ENCODE measurements at places on chromosomes 13 and 19.

GRCh38 chr19:11552666-11553372 lies 6.2 kb downstream of the ELOF1 start:
- no peak for DNase-seq

DNA sequence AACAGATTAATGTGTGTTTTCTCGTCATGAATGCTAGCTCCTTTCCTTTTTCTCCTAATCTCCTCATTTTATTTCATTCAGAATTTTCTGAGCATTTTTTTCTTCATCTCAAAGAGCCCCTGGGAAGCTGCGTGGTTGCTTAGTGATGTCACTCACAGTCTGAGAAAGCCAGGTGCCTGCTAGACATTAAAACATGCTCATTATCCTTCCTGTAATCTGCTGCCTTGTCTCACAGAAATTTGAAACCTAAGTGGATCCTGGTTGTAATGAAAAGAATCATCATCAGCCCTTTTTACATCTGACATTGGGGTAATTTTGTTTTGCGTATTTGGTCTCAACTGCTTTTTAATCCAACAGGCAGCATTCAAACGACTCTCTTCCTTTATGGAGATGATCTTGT lies 108.2 kb upstream of the RNF113B start:
- no peak for DNase-seq

- no peak for DNase-seq
Observed at GRCh38 chr13:109336730-109337129, 449.7 kb downstream of the IRS2 start.

GRCh38 chr13:32645854-32646253 lies 59.6 kb downstream of the PDS5B start:
- DNase-seq = peak; percentile 17

GRCh38 chr13:113963376-113963775 lies 10.5 kb downstream of the C13orf46 start:
- no peak for DNase-seq

- DNase-seq = no peak
Observed at GRCh38 chr13:51682686-51683085, 98.4 kb downstream of the WDFY2 start.

DNA sequence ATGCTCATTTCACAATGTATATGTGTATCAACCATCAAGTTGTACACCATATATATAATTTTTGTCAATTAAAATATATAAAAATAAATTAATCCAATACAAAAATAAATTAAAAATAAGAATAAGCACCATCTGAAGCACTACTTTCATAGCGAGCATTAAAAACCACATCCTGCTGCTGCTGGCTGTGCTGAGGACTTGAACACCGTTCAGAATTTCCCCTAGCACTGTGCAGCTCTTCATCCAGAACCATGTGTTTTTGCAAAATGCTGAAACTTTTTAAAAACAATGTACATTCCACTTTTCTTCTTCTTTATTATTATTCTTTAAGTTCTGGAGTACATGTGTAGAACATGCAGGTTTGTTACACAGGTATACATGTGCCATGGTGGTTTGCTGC lies 40.0 kb upstream of the FOXO1 start:
- no peak for DNase-seq

DNA sequence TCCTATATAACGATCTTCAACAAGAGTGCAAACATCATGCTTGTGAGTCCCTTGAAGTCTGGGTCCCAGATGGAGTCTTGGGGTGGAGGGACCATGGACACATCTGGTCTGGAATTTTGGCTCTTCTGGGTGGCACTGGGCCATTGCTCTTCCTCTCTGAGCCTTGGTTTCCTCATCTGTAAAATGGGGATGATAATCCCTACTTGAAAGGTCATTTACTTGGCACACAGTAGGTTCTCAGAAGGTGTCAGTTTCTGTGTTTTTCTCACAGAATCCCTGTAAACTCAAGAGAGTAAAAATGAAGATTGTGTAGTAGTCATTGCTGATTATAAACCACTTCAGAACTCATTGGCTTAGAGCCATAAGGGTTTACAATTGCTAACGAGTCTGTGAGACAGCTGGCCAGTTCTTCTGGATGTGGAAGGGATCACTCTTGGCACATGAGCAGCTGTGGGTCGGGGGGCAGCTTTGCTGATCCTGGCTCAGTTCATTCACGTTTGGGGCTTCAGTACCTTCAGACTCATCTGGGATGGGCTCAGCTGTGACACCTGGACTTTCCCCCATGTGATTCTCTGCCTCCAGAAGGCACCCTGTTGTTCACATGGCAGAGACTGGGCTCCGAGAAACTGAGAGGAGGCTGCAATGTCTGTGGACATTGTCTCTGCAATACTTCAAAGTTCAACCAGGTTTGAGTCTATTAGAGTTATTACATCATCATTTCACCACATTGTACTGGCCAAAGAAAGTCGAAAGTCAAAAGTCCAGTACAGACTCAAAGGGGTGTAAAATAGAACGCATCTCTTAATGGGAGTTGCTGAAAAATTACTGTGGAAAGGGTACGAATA lies 7.8 kb downstream of the CYP4F12 start:
- DNase-seq = no peak

- peak; percentile 44 for DNase-seq
Observed at GRCh38 chr19:6412447-6413091, 12.0 kb downstream of the KHSRP start.

DNA sequence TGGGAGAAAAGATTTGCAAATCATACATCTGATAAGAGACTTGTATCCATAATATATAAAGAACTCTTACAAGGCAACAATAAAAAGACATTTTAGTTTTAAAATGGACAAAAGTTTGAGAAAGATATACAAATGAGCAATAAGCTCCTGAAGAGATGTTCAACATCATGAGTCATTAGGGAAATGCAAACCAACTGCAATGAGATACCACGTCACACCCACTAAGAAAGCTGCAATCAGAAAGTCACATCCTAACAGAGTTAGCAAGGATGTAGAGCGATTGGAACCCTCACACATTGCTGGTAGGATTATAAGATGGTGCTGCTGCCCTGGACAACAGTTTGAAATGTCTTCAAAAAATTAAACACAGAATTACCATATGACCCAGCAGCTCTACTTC lies 50.3 kb downstream of the GSX1 start:
- no peak for DNase-seq
